ENCODE measurements at places on chromosomes 1 and 21. TPM values are rescaled to one million over a fixed set of nuclear protein-coding genes. Genes with fewer than 3 reads are reported as not detected.

DNA sequence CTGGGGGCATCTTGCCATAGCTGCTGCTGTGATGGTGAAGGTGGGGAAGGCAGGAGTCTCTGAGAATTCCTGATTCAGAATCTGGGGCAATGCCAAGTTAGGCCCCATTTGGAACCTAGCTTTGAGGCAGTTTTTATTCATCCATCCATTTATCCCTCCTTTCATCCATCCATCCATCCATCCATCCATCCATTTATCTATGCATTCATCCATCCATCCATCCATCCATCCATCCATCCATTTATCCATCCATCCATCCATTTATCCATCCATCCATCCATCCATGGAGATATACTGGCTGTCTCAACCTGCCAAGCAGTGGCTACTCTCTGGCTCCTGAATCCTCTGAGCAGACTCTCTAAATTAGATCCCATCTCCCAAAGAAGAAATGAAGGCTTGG lies 83.1 kb downstream of the PRDM16 start:
- no peak for DNase-seq

DNA sequence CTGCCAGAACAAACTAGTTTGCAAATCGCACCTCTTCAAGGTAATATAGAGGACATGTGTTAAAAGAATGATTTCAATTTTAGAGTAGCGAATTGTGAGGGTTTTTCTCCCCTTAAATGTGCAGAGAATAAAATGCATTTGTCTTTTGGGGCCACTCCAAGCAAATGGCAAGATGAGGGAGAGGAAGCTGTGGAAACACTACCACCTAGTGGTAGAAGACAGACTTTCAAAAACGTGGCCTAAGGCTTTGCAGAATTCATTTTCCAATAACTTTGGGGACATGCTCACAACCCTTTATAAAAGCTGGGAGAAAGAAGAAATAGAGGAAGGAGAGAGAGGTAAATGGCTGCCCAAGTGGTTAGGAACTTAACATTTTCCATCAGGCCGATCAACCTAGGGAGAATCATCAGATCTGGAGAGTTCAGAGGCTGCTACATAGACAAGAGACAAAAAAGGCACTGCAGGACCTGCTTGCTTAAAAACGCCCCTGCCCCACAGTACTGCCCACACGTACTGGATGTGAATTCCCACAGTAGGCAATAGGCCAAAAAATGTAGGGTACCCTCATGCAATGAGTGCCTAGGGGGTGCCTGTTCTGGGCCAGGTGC lies 15.7 kb upstream of the RCAN1 start:
- no peak for DNase-seq

- no peak for DNase-seq
Measured at GRCh38 chr1:190474010-190474409, 3.7 kb downstream of the BRINP3 start.

DNA sequence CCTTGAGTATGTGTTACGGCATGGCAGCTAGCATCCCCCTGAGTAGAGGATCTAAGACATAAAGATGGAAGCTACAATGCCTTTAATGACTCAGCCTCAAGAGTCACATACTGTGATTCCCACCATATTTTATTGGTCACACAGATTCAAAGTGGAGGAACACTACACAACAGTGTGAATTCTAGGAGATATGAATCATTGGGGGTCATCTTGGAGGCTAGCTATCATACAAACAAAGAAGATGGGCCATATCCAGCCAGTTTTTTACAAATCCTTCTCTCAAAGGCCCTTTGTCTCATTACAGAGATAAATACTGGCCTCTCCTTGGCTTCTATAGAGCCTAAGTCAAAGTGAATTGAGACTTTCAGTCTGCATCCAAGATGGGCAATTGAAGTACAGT lies 177.0 kb downstream of the TBX15 start:
- DNase-seq, result no peak

GRCh38 chr1:37471345-37472231 lies 2.8 kb upstream of the ZC3H12A start:
- DNase-seq, result peak; percentile 77

- peak; percentile 56 for DNase-seq
Measured at GRCh38 chr1:209219791-209220524, 363.6 kb upstream of the CAMK1G start.

DNA sequence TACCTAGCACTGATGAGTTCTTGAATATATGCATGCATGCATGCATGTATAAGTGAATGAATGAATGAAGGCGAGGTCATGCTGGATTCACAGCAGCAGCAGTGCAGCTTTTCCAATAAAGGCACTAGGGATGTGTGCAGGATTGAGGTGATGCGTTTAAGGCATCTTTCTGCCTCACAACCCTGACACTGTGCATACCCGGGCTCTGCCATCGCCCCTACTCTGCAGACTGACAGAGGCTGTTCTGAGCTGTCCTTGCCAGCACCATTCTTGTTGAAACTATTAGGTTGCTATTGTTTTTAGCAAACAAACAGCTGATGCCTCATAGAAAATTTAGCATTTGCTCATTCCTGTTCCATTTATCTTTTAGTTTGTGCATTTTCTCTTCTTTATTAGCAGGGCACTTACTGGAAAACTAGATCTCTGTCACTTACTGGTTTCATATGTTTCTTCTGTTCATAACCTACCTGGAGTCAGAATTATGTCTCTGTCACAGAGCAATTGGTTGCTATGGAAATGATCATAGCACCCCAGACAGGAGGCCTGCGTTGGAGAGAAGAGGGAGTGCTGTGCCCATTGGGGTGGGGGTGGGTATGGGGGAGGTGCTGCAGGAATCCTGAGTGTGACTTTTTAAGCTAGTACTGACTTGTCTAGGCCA lies 79.0 kb downstream of the CD58 start:
- DNase-seq, result no peak

DNA sequence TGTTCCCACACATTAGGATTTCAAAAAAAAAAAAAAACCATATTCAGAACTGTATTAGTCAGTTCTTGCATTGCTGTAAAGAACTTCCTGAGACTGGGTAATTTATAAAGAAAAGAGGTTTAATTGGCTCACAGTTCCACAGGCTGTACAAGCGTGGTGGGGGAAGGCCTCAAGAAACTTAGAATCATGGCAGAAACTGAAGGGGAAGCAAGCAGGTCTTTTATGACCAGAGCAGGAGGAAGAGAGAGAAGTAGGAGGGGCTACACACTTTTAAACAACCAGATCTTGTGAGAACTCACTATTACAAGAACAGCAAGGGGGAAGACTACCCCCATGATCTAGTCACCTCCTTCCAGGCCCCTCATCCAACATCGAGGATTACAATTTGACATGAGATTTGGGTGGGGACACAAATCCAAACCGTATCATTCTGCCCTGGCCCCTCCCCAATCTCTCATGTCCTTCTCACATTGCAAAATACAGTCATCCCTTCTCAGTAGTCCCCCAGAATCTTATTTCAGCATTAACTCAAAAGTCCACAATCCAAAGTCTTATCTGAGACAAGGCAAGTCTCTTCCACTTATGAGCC lies 51.8 kb downstream of the POU2F1 start:
- DNase-seq, result no peak

GRCh38 chr1:11858968-11859871 lies 475 bp upstream of the NPPB start:
- DNase-seq, result no peak

DNA sequence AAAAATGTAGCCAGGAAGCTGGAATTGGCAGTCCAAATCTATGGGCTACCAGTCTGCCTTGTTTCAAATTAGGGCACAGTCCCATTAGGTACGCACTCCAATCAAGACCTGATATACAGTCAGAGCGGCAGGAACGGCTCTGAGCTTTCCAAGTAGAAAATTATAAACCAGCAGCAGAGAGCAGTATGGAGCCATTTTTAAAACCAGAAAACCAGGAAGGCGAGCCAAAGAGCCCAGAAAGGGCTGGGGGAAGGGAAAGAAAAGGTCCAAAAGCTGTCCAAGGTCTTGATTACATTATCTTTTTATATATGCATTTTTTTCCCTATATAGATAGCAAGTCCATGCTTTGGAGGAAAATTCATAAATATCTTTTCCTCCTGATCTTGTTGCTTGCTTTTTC lies 719.0 kb downstream of the RWDD3 start:
- DNase-seq, result peak; percentile 15

DNA sequence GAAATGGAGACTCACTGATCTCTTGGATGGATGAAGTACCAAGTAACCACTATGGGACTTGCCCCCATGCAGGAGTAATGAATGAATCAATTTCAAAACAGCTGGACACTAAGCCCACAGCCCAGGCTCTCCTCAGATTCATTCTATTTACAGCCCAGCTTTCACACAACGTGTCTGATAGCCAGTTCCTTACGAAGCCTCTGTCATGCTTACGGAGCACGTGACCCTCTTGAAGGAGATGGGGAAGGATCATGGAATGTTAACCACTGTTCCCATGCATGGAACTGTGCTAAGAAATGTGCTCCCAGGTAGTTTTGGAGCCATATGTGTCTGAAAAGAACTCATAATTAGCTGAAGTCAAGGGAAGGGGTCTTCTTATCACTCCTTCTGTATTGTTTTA lies 124.1 kb downstream of the KIF26B start:
- DNase-seq, result no peak

DNA sequence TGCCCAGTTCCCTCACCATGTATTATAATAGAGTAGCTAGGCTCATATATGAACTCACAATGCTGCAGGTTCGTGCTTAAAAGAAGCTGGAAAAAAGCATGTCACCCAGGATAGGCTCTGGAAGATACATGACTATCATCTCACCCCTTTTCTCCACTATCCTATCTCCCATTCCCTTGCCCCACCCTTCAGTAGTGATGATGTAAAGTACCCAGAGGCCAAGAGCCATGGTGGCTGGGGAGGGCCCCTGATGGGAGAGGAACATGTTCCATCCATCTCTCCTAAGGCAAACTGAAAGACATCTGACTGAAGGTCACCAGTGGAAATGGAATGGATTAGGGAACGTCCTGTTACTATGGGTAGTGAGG lies 20.3 kb upstream of the RBBP5 start:
- DNase-seq, result no peak

GRCh38 chr1:56206391-56206790 lies 373.0 kb downstream of the PLPP3 start:
- DNase-seq, result no peak

DNA sequence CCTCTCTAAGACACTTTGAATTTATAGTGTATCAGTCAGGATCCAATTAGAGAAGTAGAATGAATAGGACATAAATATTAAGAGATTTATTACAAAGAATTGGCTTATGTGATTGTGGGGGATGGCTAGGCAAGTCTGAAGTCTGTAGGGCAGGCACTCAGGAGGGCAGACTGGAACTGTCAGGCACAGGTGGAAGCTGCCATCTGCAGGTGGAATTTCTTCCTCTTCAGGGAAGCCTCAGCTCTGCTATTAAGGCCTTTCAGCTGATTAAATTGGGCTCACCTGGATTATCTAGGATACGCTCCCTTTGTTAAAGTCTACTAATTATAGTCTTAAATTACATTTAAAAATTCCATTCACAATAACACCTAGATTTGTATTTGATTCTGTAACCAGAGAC lies 92.0 kb upstream of the HAO2 start:
- no peak for DNase-seq

- no peak for DNase-seq
Measured at GRCh38 chr1:235169986-235170385, 8.9 kb upstream of the RBM34 start.

GRCh38 chr1:17420391-17420918 lies 19.0 kb downstream of the RCC2 start:
- no peak for DNase-seq

DNA sequence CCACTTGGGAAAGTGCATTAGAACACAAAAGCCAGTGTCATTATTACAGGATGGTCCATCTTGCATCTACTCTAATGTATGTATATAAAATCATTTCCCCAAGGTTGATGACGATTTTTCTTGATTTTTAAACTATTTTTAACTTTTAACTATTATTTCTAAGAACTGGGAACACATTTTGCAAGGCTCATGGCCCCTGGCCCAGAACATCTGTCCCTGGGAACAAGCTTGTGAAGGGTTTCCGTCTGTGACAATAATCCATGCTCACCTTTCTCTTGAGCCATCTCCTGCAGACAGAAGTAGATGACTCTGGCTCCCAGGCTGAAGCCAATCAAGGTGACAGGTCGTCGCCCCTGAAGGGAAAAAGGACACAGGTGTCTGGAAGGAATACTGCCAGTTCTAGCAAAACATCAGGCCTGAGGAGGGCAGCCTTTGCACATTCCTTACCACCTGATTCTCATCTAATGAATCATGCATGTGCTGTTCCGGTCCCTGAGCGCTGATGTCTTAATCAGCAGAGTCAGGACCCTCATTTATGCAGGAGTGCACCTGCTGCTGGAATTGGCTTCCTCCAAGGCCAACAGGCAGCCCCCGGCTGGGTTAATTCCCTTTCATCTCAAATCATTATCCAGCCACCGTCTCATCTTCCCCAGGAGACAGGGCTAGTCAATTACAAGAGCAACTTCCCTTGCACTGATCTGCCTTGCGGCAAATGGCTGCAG lies 62.5 kb downstream of the TMCO4 start:
- DNase-seq, result no peak

DNA sequence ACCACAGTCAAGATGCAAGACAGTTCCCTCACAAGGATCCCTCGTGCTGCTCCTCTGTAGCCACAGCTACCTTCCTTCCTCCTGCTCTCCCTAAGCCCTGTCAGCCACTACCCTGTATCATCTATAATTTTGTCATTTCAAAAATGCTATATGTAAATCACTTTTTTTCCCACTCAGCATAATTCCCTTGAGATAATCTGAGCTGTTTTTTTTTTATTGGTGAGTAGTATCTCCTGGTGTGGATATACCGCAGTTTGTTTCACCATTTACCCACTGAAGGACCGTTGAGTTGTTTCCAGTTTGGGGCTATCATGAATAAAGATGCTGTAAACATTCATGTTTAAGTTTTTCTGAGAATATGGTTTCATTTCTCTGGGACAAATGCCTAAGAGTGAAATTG lies 88.2 kb downstream of the HUNK start:
- no peak for DNase-seq

- no peak for DNase-seq
Measured at GRCh38 chr1:19210772-19211549, 895 bp upstream of the UBR4 start.

- DNase-seq, result no peak
Measured at GRCh38 chr1:111471012-111471411, 2.8 kb upstream of the C1orf162 start.

DNA sequence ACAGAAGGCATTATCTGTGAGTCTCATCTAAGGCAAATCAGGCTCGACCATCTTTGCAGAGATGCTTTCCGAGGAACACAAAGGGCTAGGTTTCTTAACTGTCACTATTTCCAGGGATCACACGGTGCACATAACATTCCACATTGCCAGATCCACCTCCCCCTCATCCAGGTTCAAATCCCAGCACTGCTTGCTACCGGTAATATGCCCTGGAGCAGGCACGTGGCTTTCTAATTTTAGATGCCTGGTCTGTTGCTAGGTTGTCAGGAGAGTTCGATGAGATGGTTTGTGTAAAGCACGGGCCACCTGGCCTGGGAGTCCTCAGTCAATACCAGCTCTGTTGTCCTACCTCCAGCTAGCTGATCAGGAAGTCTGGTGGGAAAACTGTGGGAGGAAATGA lies 598.6 kb downstream of the NPHP4 start:
- no peak for DNase-seq

GRCh38 chr1:177659281-177659680 lies 310.6 kb downstream of the SEC16B start:
- no peak for DNase-seq

GRCh38 chr1:41803656-41804055 lies 115.1 kb downstream of the HIVEP3 start:
- no peak for DNase-seq

The CCDC17 gene
- 1.2 TPM for total RNA-seq

The SLC41A1 gene
- total RNA-seq, result 458 TPM

The RHD gene
- not detected for total RNA-seq

The PCSK9 gene
- not detected for total RNA-seq

The TTC22 gene
- total RNA-seq, result not detected

The ICOSLG gene
- total RNA-seq, result 4.9 TPM

The AKR7A3 gene
- not detected for total RNA-seq

The CYP4B1 gene
- total RNA-seq, result 19.6 TPM

The MANEAL gene
- 1.2 TPM for total RNA-seq

The MPC2 gene
- total RNA-seq, result 233 TPM

The GNAT2 gene
- not detected for total RNA-seq

All from Right ventricle myocardium inferior (tissue), 1 donor.